ENCODE measurements at places on chromosomes 1 and 21. TPM values are rescaled to one million over a fixed set of nuclear protein-coding genes. Genes with fewer than 3 reads are reported as not detected.

The SPRR3 gene
- not detected for total RNA-seq

The KIF17 gene
- not detected for total RNA-seq

The AJAP1 gene
- 0.03 TPM for total RNA-seq

The LIPI gene
- not detected for total RNA-seq
